ENCODE measurements at places on chromosomes 6 and 20.

- no peak for DNase-seq
Observed at GRCh38 chr6:2029952-2030351, 215.5 kb downstream of the GMDS start.

DNA sequence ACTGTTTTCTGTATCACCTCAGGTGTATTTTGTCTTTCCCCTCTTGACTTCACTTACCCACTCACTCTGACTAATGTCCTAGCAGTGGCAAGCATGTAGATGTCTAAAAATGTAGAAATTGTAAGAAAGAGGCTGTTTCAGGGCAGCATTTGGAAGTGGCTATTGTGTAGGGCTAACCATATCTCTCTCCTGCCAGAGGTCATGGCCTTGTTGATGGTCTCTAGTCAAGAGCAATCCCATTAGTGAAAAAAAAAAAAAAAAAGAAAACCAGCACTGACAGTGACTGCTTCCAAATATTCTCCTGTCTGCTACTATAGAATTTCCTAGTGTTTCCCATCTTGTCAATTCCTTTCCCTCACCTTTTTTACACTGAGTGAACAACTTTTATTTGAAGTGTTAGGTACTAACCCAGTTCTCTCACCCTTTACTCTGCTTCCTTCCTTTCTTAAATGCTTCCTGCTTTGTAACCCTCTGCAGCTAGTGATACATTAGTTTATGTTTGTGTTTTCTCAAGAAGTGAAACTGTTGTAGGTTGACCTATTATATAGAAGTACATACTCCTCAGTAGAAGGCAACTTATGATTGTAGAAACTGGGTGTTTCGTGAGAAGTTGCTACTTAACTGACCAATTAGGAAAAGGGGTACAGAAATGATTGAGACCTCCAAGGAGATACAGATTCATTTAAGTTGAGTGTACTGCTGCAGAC is 174.1 kb upstream of the PTPRK start:
- DNase-seq = no peak

DNA sequence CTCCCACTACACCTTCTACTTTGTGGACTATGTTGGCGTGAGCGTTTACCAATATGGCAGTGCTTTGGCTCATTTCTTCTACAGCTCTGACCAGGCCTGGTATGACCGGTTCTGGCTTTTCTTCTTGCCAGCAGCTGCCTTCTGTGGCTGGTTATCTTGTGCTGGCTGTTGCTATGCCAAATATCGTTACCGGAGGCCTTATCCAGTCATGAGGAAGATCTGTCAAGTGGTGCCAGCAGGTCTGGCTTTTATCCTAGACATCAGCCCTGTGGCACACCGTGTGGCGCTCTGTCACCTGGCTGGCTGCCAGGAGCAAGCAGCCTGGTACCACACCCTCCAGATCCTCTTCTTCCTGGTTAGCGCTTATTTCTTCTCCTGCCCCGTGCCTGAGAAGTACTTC is 16.5 kb upstream of the EFHC1 start:
- no peak for DNase-seq

- DNase-seq = no peak
Observed at GRCh38 chr6:49923826-49924225, 40.1 kb downstream of the DEFB114 start.

DNA sequence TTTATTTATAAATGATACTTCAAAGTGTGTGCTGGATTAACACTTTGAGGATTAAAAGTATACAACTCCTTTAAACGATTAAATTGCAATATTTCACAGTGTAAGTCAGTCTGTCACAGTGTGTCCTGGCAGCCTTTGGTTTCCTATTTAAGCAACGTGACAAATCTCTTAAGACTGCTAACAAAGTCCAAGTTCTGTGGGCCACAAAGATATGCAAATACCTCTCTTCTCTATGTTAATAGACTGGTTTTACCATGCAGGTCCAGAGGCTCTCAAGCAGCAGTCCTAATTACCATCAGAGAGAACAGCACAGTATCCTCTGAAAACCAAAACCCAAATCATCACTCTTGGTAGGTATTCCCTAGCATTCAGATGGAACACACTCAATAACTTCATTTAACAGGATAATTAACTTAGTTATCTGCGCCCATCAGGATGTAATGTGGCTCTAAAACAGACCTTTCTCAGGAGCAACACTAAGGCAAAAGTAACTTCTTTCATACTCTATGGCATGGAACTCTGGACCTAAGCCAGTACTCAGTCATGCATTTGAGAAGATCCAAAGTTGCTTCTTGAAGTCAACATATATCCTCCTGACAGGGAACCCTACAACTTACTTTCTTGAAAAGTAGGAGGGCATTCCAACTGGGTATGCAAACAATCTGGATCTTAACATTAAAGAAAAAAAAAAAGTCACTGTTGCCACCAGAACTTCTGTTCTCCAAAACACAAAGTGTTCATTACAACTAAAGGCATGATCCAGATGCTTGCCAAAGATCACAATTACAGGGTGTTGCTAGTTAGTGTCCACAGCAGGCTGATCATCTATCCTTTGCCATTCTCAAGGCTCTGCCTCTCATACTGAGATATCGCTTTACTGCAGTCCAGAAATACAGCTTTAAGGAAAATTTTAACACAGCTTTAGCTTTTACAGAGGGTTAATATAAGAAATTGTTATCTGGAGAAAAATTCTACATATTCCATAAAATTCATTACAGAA is 53.2 kb downstream of the MAN1A1 start:
- no peak for DNase-seq

DNA sequence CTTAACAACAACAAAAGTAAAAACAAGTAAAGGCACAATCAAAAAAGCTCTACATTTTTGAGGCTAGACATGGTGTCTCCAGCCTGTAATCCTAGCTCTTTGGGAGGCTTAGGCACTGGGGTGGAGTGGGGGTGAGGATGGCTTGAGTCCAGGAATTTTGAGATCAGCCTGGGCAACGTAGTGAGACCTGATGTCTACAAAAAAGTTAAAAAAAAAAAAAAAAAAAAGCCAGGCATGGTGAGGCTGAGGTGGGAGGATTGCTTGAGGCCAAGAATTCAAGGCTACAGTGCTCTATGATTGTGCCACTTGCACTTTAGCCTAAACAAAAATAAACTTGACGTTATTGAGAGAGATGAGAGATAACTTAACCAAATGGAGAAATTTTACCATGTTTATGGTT is 60.1 kb downstream of the QKI start:
- DNase-seq = no peak

GRCh38 chr6:39309942-39310531 is 4.2 kb downstream of the KCNK17 start:
- DNase-seq = peak; percentile 79

DNA sequence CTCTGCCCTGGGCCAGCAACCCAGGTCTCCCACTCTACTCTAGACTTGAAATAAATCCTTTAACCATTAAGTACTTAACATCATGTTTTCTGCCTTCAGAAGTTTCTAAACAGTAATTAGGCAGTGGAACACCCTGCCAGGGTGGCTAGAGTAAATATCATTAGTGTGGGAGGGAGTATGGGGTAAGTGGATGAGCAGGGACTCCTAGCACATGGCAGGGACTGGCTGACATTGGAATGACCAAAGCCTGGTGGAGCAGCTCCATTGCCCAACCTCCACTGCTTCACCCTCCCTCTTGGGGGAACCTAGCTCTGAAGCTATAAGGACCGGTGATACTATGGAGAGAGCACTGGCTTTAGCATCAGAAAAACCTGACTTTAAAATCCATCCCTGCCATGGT is 167.1 kb downstream of the MAFB start:
- DNase-seq = no peak

GRCh38 chr6:148819852-148820251 is 73.0 kb downstream of the UST start:
- no peak for DNase-seq

GRCh38 chr20:58824843-58825242 is 25.9 kb downstream of the GNAS-AS1 start:
- DNase-seq = no peak

GRCh38 chr6:339480-339879 is 47.2 kb downstream of the DUSP22 start:
- no peak for DNase-seq

GRCh38 chr6:7731294-7731693 is 5.4 kb downstream of the BMP6 start:
- no peak for DNase-seq

GRCh38 chr20:11018668-11019170 is 344.9 kb upstream of the JAG1 start:
- DNase-seq = no peak

DNA sequence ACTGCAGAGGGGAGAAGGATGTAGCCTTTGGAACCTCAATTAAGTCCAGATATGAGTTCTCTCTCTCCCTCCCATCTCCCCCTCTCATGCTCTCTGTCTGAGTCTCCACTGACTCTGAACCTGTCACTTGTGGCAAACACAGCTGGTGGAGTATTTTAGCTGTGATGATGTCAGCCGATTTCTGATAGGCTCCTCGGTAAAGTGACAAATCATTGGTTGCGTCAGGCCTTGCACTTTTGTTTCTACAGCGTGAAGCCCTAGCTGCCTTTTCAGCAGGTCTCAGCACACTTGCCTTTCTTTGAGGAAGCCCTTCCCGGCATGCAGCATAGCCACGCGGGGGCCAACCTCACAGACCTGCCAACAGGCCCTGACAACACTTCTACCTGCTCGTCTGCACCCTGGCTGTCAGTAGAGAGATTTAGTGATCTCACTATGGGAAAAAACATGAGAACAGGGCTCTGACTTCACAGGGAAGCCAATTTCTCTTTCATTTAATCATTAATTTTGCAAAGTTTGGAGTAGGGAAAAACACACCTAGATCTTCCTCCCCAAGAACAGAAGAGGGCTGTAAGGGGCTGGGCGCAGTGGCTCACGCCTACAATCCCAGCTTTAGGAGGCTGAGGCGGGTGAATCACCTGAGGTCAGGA is 84.4 kb downstream of the GMPR start:
- peak; percentile 84 for DNase-seq

GRCh38 chr20:17856837-17857605 is 111.6 kb downstream of the SNX5 start:
- DNase-seq = no peak

- no peak for DNase-seq
Observed at GRCh38 chr20:51731731-51732095, 36.5 kb downstream of the ATP9A start.

DNA sequence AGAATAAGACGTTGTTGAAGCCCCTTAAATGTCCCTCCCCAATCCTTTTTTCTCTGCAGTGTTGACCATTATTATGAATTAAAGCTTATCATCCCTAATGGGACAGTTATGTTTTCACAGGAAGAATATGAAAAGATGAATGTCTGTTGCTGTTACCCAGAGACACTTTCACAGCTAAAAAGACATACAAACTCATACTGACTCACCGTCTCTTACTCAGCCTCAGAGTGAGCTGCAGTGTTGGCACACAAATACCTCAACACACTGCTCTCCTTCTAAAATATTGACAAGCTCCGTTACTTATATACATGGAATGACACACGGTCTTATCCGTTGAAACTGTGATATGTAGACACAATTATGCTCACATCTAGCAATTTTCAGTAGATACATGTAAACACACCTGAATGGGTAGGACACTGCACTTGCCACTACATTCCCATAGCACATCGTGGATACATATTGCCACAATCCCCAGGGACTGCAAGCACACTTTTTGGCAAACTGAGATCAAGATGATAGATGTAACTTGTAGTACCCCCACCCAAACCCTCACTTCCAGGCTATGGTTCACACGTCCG is 9.6 kb upstream of the SAPCD1 start:
- DNase-seq = no peak
